ENCODE measurements at places on chromosomes 13 and 19. TPM values are rescaled to one million over a fixed set of nuclear protein-coding genes. Genes with fewer than 3 reads are reported as not detected.

The NLRP11 gene
- 0.05 TPM for total RNA-seq

The RFC3 gene
- total RNA-seq = 32.4 TPM

The AKAP11 gene
- 6.5 TPM for total RNA-seq

The KLK8 gene
- not detected for total RNA-seq

The UGGT2 gene
- total RNA-seq = 9.9 TPM
